ENCODE measurements at places on chromosomes 7 and 10. TPM values are rescaled to one million over a fixed set of nuclear protein-coding genes. Genes with fewer than 3 reads are reported as not detected.

POU6F2 gene
- total RNA-seq: not detected

NCF1 gene
- 0.29 TPM for total RNA-seq

SPDYE8 gene
- not detected for total RNA-seq

UBN2 gene
- 1.9 TPM for total RNA-seq

METTL27 gene
- total RNA-seq: 9.8 TPM

NUTM2E gene
- total RNA-seq: 0.25 TPM

TEX47 gene
- total RNA-seq: not detected

PRPS1L1 gene
- not detected for total RNA-seq

SLC26A3 gene
- not detected for total RNA-seq

PHYHIPL gene
- total RNA-seq: 0.39 TPM

AKR1C2 gene
- 3,918 TPM for total RNA-seq
